Fibroblast of skin of right biceps (primary cell): ENCODE measurements at places on chromosomes 5 and 9.

DNA sequence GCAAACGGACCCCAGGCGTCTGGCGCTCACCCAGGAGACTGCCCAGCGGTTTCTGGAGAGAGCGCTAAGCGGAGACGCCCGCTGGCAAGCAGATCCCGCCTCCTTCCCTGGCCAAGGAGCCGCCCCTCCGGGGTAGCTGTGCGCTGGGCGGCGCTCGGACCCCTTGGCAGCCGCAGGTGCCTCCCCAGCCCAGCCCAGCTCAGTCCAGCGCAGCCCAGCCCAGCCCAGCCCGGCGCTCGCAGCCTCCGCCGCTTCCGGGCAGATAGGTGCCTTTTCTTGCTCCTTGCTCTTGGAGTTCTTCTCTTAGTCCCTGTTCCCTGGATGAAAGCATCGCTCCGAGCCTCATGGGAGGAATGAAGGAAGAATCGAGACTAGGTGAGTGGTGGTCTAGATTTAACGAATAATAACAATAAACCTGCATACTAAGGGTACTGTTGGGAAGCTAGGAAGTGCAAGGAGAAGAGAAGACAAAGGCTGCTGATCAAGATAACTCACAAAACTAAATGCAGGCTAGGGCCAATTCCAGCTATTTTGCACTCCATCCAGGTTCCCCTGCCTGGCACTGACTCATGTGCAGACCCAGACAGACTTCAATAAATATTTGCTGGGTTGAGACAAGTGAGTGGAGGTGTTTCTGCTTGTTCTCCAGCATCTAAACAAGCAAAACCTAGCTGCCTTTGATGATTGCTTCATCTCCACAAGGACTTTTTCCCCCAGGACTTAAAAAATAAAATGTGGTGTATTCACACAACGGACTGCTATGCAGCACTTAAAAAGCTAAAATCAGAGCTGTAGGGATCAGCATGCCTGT, at the start of gene STK32A:
TSS of gene STK32A (plus strand) at position 202 of the 811 bp plus-strand sequence. CDS start 4,609 bp downstream, outside the sequence.
- peak; percentile 0 for DNase-seq

GRCh38 chr5:57900381-57900944, 417.9 kb upstream of the ACTBL2 start:
- DNase-seq, result no peak

DNA sequence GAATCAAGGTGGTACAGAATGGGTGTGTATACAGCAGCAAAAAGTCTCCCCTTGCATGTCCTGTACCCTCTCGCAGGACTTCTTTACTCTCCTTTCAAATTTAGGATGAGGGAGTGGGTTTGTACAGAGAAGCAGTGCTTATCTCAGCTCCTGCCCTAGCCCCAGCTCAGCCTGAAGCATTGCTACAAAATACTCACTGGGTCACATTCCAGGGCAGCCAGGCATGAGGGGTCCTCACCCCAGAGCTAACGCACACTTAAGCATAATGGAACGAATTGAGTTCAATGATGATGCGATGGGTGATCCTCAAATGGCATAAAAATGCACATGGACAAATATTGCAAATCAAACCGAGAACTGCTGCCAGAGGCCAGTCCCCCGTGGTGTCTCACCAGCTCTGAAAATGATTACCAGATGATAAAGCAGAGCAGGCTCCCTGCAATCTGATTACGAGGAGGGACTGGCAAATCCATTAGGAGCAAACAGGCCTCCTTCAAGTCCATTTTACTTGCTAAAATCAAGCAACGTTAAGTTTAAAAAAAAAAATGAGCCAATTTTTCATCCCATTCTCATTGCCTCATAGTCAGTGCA, 231.6 kb upstream of the TAS2R1 start:
- peak; percentile 31 for DNase-seq

- peak; percentile 17 for DNase-seq
Measured at GRCh38 chr9:87836951-87837705, 45.5 kb upstream of the SPATA31E1 start.

DNA sequence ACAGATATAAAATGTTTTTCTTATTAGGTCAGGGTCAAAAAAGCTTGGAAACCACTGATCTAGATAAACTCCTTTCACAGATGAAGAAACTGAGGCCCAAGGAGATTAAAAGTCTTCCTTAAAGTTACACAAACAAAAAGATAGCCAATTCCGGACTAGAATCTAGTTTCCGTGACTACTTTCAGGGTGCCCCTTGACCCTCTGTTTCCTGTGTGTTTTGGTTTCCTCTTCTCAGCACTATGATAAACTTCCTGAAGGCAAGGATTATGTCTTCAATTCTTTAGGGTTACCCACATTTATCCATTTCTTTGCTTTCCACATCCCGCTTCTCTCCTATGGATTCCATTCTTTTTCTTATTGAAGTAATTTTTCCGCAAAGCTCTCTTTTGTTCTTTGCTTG, 83.1 kb downstream of the ADAMTS12 start:
- DNase-seq, result no peak

DNA sequence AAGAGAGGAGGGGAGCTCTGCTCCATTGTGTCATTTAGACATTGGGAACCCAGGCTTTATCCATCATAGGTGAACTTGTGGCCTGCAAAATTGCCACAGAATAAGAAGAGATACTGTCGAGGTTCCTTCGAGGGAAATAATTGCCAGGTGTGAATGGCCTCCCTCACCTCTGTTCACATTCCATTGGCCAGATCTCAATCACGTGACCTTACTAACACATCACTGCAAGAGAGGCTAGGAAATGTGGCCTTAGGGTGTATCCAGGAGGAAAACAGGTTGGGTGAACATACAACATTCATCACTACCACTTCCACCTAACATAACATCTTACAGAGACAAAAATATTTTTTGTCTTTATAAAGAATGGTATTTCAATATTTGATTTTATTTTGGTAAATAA, 182.1 kb downstream of the FBXL7 start:
- no peak for DNase-seq

DNA sequence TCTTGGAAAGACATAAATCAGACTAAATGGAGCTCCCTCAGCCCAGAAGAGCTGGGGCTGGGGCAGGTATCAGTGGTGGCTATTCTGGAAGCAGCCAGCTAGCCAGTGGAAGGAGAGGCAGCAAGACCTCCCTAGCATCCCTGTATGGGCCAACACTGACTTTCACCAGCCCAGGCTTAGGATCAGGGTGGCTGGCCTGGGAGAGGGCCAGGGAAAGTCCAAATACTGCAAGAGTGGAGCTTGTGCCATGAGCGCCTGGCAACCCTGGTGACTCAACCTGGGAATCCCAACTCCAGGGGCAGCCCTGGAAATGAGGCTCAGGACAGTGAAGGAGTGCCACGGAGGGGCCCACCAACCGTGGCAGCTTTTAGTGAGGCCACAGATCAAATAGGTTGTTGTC, 7.6 kb upstream of the IRF1 start:
- DNase-seq, result peak; percentile 31

DNA sequence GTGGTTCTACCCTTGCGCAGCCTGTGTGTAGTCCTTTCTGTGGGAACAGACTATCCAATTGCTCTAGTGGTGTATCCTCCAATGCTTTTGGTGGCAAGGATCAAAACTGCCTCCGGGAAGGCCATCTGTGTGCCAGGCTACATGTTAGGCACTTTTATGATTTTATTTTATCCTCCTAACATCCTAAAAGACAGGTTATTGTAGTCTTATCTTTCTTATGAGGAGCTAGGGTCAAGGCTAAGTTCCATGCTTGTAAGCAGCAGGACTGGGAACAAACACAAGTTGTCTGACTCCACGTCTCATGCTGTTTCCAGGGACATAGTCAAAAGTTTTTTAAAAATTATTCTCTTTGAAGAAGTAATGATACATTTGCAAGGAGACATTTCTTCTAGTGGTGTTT, 278.7 kb upstream of the ADAMTSL1 start:
- no peak for DNase-seq

DNA sequence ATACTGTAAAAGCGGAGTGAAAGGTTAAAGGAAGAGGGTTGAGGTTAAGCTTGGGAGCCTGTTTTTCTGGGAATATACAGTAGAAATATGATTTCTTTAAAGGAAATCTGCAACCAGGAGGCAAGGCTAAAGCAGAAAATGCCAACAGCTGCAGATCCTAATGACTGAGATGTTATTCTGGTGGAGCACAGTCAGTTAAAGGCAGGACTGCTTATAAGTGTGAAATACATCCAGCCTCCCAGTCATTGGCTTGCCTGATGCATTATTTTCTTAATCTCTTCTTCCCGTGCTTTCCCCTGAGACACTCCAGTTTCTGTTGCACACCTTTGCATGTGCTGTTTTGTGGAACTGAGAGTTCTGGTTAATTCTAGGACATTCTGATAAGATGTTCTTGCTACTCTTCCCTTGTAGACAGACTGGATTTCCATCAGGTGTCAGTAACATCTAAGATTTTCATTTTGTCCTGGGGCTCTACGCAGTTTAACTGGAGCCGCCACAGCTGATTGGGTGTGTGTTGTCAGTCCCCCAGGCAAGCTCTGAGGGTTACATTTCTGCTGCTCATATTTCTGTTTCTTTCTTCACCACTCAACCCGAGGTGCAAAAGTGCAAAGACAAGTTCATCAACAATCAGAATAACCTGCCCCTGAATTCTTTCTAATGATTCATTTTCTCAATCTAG, 44.4 kb downstream of the CAST start:
- DNase-seq, result no peak

- DNase-seq, result no peak
Measured at GRCh38 chr5:68443091-68443490, 227.5 kb downstream of the PIK3R1 start.

DNA sequence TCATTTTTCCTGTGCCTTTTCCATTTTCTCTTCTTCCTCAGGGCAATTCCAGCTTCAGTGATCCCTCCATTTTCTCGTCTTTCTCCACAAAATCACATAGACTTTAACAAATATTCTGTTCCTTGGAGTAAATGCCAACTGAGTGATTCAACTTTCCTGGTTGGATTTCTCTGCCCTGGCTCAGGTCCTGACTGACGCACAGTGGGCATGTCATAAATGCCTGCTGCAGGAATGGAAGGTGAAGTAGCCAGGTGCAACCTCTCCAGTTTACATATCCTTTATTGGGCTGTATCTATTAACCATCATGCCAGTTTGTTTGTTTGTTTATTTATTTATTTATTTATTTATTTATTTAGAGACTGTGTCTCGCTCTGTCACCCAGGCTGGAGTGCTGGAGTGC, 95.1 kb downstream of the MEF2C start:
- no peak for DNase-seq
